ENCODE measurements at places on chromosomes 3 and 15.

DNA sequence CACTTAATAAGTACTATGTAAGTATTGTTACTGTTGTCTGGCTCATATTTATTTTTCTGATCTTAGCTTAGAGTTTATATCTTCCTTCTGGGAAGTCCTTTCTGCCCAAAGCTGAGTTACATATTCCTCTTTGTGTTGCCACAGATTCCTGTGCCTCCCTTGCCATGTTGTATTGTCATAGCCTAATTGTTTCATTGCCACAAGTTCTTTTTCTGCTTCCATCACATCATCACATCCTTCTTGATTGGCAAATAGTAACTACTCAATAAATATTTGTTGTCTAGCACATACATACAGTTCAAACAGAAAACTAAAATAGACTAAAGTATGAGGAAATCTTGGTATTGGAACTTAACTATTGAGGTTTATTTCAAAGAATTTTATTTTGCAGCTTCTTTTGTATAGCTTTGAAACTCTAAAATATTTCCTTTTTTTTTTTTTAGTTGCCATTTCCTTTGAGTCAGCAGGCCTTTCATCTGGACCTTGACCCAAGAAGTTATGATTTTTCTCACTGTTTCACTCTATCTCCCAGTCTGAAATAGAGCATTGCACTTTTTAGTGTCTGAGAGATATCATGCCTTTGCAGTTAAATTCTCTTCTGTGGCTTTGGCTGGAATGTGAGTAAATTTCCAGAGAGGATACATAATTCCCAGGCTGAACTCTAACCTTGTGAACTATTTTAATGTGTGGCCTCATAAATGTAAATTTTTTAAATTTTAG, 98.2 kb downstream of the ZNF609 start:
- no peak for DNase-seq

- no peak for DNase-seq
Measured at GRCh38 chr15:80514071-80514780, 110.0 kb downstream of the ARNT2 start.

DNA sequence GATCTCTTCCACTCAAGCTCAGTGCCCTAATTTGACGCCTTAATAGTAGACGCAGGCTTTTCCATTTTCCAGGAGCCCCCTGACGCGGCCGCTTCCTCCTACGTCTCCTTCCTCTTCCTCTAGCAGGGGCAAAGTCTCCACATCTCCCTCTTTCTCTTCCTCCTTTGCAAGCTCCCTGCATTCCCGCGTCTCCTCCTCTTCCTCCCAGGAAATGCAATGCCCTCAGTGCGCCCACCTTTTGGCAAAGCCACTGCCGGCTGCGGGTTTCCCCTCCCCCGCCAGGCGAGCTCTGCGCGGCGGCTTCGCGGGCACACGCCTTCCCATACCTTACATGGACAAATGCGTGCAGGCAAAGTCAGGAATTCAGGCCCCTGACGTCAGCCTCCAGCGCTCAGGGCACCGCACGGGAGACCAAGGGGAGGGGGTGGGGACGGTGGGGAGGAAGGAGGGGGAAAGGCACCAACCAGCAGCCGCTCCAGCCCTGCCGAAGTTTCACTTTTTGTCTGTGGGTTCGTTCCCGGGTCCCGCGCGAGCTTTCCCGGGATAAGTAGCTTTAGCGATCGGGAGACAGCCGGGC, 432 bp upstream of the LPP start:
- DNase-seq, result peak; percentile 32

GRCh38 chr3:171013822-171014748, 12.4 kb downstream of the SLC2A2 start:
- no peak for DNase-seq

DNA sequence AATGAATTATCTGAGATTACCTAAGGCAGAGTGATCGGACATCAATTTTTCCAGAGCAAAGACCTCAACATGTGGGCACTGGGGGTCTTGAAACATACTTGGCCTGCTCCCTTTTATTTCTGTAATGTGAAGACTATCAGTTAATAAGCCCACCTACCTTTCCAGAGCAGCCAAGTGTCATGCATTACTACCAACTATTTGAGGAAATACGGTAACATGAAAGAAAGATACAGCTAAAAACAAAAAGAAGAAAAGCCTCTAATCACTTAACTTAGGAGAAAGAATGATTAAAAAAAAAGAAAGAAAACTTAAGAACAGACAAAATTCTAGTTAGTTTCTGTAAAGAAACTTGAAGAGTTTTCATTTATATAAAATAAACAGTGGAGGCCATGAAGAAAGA, 73.9 kb downstream of the BTLA start:
- no peak for DNase-seq

Measured in stimulated activated CD8-positive, alpha-beta memory T cell treated with anti-CD3 and anti-CD28 coated beads, Interleukin-2, amount 100 ng/mL, for 48 hours (primary cell).